ENCODE measurements at places on chromosomes 3 and 15.

- no peak for DNase-seq
Measured at GRCh38 chr15:67025719-67026609, 39.4 kb upstream of the SMAD3 start.

DNA sequence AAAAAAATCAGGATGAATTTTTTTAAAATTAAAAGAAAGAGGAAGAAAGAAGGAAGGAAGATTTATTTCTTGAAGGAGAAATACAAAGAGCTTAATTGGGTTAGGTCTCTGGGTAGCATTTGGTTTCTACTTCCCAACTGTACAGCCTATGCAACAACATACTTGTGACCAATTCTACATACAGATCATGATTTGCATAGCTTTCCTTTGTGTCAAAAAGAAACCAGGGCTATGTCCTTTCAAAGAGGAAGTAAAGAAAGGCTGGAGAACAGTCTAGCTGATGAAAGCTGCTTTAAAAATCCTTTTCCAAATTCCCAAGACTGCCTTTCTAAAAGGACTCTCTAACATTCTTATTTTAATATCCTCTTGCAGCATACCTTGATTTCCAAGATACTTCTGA is 6.1 kb upstream of the HGD start:
- DNase-seq, result no peak

- no peak for DNase-seq
Measured at GRCh38 chr3:173778251-173778650, 380.7 kb downstream of the NLGN1 start.

GRCh38 chr3:52835766-52836470 is 1.1 kb upstream of the MUSTN1 start:
- no peak for DNase-seq

DNA sequence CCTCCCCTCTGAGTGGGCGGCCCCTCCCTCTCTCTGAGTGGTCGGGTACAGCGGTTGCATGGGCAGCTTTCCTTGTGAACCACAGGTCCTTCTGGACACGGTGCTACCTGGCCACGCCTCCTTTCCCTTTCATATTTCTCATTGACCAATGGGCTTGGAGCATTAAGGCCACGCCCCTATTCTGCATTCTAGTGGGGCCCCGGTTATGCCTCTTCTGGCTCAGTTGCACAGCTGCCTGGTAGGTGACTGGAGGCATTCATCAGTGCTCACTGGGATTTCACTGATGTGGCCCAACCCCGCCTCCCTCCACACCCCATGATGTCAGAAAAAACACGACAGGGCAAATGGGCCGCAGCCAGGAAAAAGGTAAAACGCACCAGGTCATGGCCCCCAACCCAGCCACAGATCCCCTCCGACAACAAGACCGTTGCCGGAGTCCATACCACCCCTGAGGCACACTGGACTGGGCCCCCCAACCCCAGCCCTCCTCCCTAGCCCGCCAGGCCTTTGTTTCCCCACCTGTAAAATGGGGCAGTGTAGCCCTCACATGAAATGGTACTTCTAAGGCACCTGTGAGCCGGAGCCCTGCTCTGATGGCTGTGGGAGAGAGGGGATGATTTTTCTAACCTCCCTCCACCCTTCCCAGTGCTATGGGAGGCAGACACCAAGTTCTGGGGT is 26.3 kb downstream of the NGRN start:
- DNase-seq, result no peak

GRCh38 chr15:63054281-63054683 is 11.7 kb downstream of the TPM1 start:
- no peak for DNase-seq

- no peak for DNase-seq
Measured at GRCh38 chr3:171813897-171814460, 3.7 kb upstream of the PLD1 start.

DNA sequence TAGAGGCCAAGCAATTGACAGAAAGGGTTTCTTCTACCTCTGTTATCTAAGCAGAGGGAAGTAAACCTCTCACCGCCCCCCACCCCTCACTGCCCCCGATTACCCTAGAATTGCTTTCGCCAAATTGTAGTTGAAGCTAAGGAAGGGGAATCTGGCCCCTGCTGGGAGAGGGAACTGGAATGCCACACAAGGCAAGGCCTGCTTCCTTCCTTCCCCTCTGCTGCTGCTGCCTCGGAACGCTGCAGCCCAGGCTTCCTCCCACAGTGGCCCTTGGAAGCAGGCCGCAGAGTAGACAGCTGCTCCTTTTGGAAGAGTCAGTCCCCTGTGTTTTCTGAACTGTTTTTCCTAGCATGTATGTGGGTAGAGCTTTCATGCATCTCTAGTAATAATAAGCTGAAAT is 21.6 kb downstream of the RLBP1 start:
- no peak for DNase-seq

DNA sequence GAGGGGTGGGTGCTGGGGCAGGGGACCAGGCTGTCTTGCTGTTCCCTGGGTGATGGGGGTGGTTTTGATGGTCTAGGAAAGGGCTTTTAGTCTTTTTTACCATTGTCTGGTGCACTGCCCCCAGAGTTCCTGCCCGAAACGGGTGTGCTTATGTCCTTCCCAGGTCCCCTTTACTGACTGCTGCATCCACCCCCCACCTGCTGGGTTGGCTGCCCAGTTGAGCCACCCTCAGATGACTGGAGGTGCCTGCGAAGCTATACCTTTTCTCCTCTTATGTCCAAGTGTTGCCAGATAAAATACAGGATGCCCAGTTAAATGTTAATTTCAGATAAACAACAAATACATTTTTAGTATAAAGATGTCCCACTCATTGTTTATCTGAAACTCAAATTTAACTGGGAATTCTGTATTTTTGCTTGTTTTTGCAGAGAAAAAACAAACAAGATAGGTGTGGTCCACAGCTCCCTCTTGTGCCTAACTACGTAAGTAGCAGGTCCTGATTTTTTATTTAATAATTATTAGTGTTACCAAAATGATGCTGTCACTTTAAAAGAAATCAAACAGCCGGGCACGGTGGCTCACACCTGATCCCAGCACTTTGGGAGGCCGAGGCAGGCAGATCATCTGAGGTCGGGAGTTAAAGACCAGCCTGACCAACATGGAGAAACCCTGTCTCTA is 6.1 kb upstream of the RPP14 start:
- DNase-seq, result no peak

- DNase-seq, result no peak
Measured at GRCh38 chr3:53795789-53796560, 50.2 kb downstream of the CHDH start.

- DNase-seq, result no peak
Measured at GRCh38 chr15:44595656-44596510, 58.9 kb downstream of the EIF3J start.

DNA sequence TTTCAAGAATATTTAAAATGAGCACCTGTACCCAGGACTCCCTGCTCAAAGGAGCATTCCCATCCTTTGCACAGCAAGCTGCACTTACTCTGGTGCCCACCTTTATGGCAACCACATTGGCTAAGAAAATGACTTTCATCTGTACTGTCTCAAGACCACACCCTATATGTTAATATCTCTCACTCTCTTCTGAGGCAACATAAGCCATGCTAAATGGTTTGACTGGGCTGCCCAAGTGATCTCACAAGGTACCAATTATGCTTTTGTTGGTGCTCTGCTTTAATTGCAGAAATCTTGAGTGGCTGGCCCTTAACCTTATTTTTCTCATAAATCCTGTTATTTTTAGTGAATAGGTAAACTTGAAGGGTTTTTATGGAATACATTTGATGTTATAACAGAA is 17.7 kb downstream of the RYK start:
- no peak for DNase-seq
